ENCODE measurements at places on chromosomes 16 and 17. TPM values are rescaled to one million over a fixed set of nuclear protein-coding genes. Genes with fewer than 3 reads are reported as not detected.
A peak's percentile ranks its signal among the peaks of the same experiment; 100 is the strongest.

The GDPD3 gene
- total RNA-seq, result not detected

The ZG16 gene
- total RNA-seq, result not detected

The CCDC137 gene
- total RNA-seq, result 3.8 TPM

The CCDC200 gene
- total RNA-seq, result not detected

The ODAD4 gene
- 0.56 TPM for total RNA-seq

GRCh38 chr16:61324044-61324443 is 712.2 kb downstream of the CDH8 start:
- no peak overlapping the region for H3K4me3 ChIP-seq
- H3K4me1 ChIP-seq, result no peaks in the 10 kb centered on the region
- no peak for DNase-seq
- no peaks in the 10 kb centered on the region for H3K27me3 ChIP-seq
- no peaks in the 10 kb centered on the region for H3K36me3 ChIP-seq

DNA sequence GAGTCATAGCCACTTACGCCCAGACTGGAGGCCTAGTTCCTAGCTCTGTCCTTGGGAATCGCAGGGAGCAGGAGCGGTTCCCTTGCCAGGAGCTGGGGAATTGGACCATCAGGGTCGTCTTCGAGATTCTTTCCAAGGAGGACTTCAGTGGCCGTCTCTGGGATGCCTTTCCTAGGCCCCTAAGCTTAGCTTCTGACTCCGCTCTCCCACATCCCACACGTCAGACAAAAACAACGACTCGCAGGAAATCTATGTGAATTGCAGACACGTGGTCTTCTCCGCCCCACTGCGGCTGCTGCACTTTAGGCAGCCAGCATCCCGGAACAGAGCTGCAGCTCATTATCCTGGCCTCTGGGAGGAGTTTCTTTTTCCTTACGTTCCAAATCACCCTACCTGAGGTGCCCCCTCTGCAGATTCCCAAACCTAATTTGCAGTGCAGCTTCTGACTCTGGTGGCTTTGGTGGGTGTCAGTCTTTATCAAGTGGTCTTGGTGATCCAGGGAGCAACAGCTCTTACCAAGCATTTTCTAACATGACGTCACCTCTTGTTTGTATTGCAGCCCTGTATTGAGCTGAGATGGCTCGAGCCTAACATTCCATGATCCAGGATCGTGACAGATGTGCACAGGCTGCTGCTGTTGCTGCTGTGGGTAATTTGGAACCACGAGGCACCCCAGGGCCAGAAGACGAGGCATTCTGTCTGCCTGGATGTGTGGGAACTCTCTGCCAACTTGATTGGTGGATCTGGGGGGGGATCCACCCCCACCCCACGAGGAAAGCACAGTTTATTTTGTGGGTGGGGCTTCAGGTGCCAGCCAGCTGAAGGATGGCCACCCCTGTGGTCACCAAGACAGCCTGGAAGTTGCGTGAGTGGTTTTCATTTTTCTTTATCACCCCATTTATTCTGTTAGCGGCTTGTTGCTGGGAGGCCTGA is 1.1 kb downstream of the KATNB1 start:
- H3K27me3 ChIP-seq, result no peaks in the 10 kb centered on the region
- no peaks in the 10 kb centered on the region for H3K36me3 ChIP-seq
- peak overlapping the region; percentile 69 for H3K4me3 ChIP-seq
- peak overlapping the region; percentile 44 for H3K27ac ChIP-seq
- DNase-seq, result peak; percentile 73

DNA sequence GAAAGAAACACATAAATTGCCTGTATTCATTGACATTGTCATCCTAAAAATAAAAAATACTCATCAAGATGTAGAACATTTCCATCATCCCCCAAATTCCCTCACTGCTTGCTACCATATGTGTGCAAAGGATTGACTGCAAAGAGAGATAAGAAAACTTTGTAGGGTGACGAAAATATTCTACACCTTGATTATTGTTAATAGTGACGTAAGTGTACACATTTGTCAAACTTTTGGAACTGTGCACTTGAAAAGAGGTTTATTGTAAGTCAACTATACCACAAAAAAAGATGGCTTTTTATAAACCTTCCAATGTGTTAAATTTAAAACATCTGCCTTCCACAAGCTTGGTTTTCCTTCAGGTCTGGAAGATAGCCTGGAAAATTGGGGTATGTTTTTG is 359.5 kb downstream of the CDH8 start:
- no peaks in the 10 kb centered on the region for H3K27me3 ChIP-seq
- H3K4me1 ChIP-seq, result no peaks in the 10 kb centered on the region
- no peak overlapping the region for H3K27ac ChIP-seq
- H3K4me3 ChIP-seq, result no peak overlapping the region

GRCh38 chr16:49857423-49858181 is 1.7 kb upstream of the ZNF423 start:
- peaks cover 45% of the 10 kb centered on the region for H3K4me1 ChIP-seq
- no peaks in the 10 kb centered on the region for H3K27me3 ChIP-seq
- no peaks in the 10 kb centered on the region for H3K36me3 ChIP-seq
- DNase-seq, result no peak

DNA sequence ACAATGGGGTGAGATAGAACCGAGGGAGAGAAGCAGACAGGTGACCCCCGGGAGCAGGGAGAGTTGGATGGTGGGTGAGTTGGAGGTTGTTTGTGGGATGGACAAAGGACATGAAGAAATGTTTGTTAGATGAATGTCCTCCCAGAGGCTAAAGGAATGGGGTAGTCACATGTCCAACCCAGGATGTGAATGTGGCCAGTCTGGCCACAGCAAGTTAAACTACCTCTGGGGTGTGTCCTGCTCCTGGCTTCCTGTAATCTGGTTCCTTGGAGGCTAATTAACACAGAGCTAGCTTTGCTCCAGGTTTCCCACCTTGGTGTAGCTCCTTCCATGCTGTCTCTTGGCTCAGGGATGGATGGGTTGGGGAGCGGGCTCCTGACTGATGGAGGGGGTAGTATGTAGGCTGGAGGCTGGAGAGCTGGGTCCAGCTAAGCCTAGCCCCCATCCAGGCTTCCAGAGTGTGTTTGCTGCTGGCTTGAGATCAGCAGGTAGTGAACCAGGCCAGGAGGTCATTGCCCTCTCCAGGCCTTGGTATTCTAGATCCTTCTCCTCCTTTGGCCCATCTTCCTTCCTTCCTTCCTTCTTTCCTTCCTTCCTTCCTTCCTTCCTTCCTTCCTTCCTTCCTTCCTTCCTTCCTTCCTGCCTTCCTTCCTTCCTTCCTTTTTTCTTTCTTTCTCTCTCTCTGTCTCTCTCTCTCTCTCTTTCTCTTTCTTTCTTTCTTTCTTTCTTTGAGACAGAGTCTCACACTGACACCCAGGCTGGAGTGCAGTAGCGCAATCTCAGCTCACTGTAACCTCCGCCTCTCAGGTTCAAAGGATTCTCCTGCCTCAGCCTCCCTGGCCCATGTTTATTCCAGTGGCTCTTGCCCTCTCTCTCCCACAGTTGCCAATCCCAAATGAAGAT is 28.0 kb upstream of the UBE2G1 start:
- H3K36me3 ChIP-seq, result no peaks in the 10 kb centered on the region
- H3K27me3 ChIP-seq, result no peaks in the 10 kb centered on the region
- DNase-seq, result no peak
- H3K4me3 ChIP-seq, result no peak overlapping the region
- no peak overlapping the region for H3K27ac ChIP-seq

- no peak overlapping the region for H3K4me3 ChIP-seq
- no peak for DNase-seq
- H3K4me1 ChIP-seq, result no peaks in the 10 kb centered on the region
- no peaks in the 10 kb centered on the region for H3K27me3 ChIP-seq
- H3K36me3 ChIP-seq, result no peaks in the 10 kb centered on the region
- no peak overlapping the region for H3K27ac ChIP-seq
Observed at GRCh38 chr16:63461248-63461841, 1425.1 kb upstream of the CDH8 start.

GRCh38 chr16:11562411-11562810 is 24.3 kb downstream of the LITAF start:
- H3K27ac ChIP-seq, result no peak overlapping the region
- H3K4me3 ChIP-seq, result no peak overlapping the region
- H3K36me3 ChIP-seq, result no peaks in the 10 kb centered on the region
- H3K4me1 ChIP-seq, result peaks cover 33% of the 10 kb centered on the region

- H3K36me3 ChIP-seq, result no peaks in the 10 kb centered on the region
- H3K4me1 ChIP-seq, result peaks cover 5% of the 10 kb centered on the region
- no peak overlapping the region for H3K27ac ChIP-seq
- no peak for DNase-seq
- no peaks in the 10 kb centered on the region for H3K27me3 ChIP-seq
- no peak overlapping the region for H3K4me3 ChIP-seq
Observed at GRCh38 chr16:87548046-87548445, 54.3 kb upstream of the JPH3 start.

- H3K27ac ChIP-seq, result no peak overlapping the region
- H3K27me3 ChIP-seq, result no peaks in the 10 kb centered on the region
- H3K4me3 ChIP-seq, result peak overlapping the region; percentile 48
- no peaks in the 10 kb centered on the region for H3K36me3 ChIP-seq
Observed at GRCh38 chr16:49491771-49492761, 118.5 kb downstream of the C16orf78 start.

DNA sequence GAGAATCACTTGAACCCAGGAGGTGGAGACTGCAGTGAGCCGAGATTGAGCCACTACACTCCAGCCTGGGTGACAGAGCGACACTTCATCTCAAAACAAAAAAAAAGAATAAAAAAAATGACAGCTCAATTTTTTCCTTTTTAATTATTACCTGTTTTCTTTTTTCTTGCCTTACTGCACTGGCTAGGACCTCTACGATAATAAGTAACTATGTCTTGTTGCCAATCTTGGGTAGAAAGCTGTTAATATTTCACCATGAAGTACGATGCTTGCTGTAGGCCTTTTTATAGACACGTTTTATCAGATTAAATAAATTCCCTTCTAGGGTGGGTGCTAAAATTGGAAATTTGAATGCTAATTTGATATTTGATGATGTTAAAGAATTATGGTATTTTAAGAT is 82.8 kb downstream of the GLG1 start:
- no peaks in the 10 kb centered on the region for H3K27me3 ChIP-seq
- DNase-seq, result no peak
- no peaks in the 10 kb centered on the region for H3K36me3 ChIP-seq

- H3K27ac ChIP-seq, result peak overlapping the region; percentile 67
- H3K4me3 ChIP-seq, result no peak overlapping the region
- H3K4me1 ChIP-seq, result no peaks in the 10 kb centered on the region
Observed at GRCh38 chr17:59401274-59401673, 69.8 kb downstream of the YPEL2 start.

DNA sequence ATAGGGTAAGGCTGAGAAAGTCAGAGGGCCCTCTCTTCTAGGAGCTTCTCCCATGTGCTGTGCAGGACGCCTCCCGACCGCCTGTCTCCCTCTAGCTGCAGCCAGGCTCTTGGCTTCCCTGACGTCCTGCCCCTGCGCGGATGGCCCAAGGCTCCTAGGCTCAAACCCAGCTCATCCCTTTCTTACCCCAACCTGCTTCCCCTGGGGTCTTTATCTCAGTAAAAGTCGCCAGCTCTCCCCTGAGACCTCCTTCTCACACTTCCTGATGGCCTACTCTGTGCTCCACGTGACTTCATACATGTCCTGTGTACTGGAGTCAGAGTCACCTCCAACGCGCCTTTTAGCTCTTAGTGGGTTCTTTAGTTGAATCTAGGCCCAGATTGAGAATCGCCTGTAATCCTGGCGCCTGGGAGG is 1.1 kb upstream of the ZNF747 start:
- peak overlapping the region; percentile 82 for H3K4me3 ChIP-seq
- no peaks in the 10 kb centered on the region for H3K4me1 ChIP-seq

DNA sequence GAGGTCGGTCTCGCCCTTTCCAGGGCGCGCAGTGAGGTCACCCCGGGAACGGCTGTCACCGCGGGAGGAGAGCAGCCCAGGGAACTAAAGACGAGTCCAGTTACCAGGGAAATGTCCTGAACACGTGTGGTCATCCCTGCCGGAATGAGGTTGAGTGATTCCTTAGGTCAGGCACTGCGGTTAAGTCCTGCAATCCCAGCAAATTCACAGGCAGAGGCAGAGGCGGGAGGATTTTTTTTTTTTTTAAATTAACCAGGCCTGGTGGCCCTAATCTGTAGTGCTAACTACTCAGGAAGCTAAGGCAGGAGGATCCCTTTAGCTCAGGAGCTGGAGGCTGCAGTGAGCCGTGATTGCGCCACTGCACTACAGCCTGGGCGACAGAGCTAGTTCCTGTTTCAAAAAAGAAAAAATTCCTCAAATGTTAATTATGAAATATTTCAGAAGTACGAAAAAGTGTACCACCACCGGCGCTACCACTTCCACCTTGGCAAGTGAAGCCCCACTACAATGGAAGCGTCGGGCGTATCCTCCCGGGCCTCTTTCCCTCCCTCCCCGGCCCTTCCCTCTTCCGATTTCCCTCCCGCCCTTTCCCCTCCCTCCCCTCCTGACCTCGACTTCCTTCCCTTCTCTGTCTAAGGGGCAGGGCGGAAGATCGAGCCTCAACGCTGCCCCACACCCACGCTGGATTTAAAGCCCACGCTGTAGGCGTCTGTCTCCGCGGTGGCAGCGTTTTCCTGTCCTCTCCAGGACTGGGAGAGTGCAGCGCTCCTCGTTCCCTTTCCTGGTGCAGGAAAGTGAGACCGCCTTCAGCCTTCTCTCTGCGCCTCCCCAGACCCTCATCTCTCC is 27.3 kb downstream of the SLFN11 start:
- peak overlapping the region; percentile 47 for H3K4me3 ChIP-seq
- H3K36me3 ChIP-seq, result no peaks in the 10 kb centered on the region
- H3K27me3 ChIP-seq, result no peaks in the 10 kb centered on the region
- no peaks in the 10 kb centered on the region for H3K4me1 ChIP-seq
- H3K27ac ChIP-seq, result peak overlapping the region; percentile 73
- DNase-seq, result peak; percentile 82

DNA sequence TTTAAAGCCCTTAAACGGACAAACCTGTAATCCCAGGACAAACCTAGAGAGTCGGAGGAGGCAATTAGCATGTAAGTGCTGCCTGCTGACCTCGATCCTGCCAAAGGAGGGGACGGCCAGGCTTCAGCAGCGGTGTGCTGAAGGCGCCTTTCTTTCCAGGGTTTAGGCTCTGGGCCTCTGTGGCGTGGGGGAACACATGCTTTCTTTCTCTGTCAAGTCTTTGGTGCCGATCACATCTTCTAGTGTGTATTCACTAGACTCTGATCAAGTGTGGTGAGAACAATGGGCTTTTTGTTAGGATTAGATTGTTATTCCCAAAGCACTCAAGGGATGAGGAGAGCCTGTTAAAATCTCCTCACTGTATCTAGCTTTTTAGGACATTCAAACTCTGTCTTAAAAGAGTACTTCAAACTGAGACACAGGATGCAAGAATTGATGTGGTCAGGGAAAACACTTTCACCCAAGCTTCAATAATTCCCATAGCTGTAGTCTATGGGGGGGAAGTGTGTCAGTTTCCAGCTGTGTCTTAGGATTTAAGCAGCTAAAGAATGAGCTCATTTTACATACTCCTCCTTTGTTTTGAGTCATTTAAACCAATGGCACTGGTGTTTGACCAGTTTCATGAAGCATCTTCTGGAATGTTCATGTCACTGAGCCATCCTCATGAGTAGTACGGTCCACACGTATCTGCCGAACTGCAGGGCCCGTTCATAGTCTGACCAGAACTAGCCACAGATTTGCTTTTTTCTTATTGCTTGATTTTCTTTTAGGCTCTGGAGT is 51.2 kb downstream of the RPA1 start:
- no peak overlapping the region for H3K4me3 ChIP-seq
- H3K36me3 ChIP-seq, result peaks cover 62% of the 10 kb centered on the region
- H3K27ac ChIP-seq, result peak overlapping the region; percentile 21
- DNase-seq, result no peak
